AG04449 (cell line): ENCODE measurements at places on chromosomes 6 and 20.

- DNase-seq: no peak
These were observed 366.2 kb downstream of the TFAP2A start for GRCh38 chr6:10048370-10049297.

DNA sequence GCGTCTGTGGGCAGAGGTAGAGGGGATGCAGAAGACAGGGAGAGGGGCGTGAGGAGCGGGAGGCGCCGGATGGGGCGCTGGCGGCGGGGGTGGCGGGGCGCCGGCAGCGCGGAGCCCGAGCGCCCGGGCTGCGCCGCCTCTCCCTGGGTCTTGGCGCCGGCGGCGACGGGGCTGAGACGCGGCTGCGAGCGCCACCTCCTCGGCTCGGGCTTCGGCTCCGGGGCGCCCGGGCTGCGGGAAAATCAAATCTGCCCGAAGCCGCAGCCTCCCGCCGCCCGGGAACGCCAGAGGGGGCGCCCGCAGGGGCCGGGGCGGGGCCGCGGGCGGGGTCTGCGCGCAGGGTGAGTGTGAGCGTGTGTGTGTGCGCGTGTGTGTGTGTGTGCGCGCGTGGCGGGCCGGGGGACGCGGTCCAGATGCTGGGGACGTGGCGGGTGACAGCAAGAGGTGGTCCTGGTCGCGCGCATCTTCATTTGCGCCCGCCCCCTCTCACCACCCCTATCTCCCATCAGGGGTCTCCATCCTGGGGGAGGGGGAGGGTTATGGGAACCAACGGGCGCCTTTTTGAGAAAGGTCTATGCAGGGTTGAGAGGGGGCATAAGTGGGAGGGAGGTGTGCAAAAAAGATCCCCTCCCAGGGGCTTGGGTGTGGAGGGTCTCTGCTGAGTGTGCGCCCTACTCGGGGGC lies 646 bp upstream of the CPNE5 start:
- DNase-seq: no peak

- no peak for DNase-seq
These were observed 86.0 kb upstream of the BHLHE23 start for GRCh38 chr20:63092660-63093215.

GRCh38 chr6:161432546-161432945 lies 158.7 kb upstream of the AGPAT4 start:
- DNase-seq: no peak

DNA sequence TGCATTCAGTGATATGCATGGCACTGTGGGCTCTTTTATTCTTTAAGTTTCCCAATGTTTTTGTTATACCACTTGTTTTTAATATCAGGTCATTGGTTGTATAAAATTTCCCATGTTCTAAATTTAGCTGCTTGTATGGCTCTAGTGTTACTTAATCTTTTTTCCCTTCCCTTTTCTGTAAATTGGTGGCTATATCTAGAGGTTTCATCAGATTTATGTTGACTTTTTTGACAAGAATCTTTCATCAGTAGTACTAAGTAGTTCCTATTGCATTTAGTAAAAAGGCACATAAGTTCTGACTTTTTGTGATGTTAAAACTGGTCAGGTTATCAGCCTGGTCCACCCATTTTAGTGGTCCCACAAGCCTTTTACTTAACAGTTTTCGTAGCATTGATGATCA lies 51.1 kb downstream of the MMS22L start:
- DNase-seq: no peak

DNA sequence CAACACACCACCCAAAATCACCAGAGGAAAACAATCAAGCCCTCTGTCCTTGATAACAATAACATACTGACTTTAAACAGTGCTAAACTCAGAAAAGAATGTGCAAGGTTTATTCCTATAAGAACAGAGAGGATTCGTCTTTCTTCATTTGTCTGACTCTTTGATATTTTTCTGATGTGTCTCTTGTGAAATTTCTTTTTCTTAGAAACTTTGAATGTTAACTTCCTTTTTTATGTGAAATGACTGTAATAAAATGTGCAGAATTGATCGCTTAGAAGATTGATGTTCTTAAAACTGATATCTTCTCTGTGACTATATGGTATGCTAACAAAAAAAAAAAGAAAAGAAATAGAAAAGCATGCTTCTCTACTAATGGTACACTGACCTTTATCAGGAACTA lies 947.4 kb upstream of the CITED2 start:
- DNase-seq: no peak

GRCh38 chr20:63911176-63911575 lies 16.2 kb downstream of the DNAJC5 start:
- no peak for DNase-seq

GRCh38 chr6:139680819-139681218 lies 306.4 kb upstream of the CITED2 start:
- no peak for DNase-seq

DNA sequence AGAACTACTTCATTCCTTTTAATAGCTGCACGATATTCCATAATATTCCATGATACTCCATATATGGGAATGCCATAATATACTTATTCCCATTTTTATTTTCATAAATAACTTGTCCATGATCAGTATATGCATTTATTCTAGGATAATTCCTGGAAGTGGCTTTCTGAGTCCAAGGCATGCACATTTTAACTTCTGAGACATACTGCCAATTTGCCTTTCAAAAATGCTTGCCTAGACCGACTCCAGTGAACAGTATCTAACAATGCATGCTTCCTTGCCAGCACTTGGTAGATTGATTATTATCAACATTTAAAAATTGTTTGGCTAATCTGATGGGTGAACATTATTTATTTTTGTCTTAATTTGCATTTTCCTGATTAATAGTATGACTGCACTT lies 54.0 kb downstream of the SPTLC3 start:
- DNase-seq: no peak

DNA sequence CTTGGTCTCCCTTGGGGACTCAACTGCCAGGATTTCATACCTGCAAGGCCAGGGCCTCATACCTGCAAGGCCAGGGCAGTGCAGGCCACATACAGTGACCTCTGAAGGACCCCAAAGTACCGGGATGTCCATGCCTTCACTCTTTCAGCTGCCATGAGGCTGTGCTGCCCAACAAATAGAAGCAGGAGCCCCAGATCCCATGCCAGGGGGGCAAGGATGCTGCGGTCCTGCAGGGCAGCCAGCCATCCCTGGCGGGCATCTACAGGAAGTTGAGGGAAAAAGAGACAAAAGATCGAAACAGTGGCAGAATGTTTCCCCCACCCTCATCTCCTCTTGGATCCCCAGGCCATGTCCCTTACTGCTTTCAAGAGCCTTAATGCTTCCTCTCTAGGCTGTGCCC lies 799 bp downstream of the NRM start:
- no peak for DNase-seq

GRCh38 chr6:52213127-52213526 lies 27.0 kb downstream of the IL17A start:
- no peak for DNase-seq

DNA sequence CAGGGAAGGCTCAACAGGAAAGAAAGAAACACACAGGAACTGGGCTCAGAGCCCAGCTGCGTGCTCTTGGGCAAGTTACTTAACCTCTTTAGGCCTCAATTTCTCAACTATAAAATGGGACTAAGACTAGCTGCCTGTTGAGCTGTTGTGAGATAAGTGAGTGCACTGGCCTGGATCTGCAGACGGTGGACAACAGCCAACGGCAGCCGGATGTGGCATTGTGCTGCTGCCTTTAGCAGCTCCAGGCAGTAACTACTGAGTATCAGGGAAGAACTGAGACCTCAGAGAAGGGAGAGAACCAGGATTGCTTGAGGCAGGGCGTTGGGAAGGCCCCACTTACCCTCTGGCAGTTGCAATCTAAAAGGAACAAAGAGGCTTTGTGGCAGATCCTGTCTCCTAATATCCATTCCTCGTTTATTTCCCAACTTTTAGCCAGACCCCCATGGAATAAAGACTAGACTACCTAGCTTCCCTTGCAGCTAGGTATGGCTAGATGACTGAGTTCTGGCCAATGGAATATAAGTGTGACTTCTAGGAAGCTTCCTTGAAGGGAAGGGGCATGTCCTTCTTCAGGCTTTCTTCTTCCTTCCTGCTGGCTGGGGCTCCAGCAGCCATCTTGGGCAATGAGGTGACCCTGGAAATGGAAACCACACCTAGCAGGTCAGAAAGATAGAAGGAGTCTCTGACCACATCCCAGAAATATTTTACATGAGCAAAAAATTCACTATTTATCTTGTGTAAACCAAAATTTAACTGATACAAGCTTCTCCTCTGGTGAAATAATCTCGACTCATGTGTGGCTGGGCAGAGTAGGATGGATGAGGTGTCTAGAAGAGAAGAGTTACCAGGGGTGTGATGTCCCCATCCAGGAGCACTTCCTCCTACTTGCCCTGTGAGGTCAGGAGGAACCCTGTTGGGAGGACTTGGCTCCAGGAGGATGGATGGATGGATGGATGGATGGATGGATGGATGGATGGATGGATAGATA lies 67.6 kb downstream of the MRPL14 start:
- no peak for DNase-seq

- no peak for DNase-seq
These were observed 116.3 kb downstream of the FAXC start for GRCh38 chr6:99233219-99233618.

DNA sequence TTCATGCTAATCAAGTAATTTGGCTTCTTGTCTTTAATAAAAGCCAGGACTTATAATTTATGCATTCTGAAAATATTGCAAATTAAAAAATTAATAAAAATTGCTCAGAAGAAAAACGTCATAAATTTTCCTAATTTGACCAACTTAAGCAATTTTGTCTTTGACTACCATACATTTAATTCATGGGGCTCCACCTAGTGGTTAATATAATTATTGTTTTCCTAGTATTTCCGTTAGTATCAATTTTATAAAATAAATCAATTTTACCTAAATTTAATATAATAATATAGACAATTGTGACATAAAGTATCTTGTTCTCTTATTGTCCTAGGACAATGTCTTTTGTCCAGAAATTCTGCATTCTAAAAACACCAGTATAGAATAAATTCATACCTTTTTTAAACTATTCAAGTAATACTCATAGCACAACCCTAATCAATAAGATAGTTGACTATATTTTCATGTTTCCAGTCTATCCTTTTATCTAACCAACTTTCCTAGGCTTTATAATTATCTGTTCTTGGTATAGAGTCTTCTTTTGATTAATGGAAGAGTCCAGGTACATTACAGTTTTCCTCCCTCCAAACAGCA lies 319.9 kb downstream of the TRDN start:
- no peak for DNase-seq
